ENCODE measurements at places on chromosomes 6 and 20. TPM values are rescaled to one million over a fixed set of nuclear protein-coding genes. Genes with fewer than 3 reads are reported as not detected.

GRCh38 chr6:105459864-105460263 is 57.0 kb upstream of the PREP start:
- peaks cover 28% of the 10 kb centered on the region for H3K4me1 ChIP-seq
- peaks cover 9% of the 10 kb centered on the region for H3K36me3 ChIP-seq
- H3K27ac ChIP-seq: peak overlapping the region; percentile 16
- H3K27me3 ChIP-seq: no peaks in the 10 kb centered on the region
- DNase-seq: peak; percentile 61

GRCh38 chr6:122657601-122658000 is 47.4 kb downstream of the PKIB start:
- H3K27me3 ChIP-seq: no peaks in the 10 kb centered on the region
- no peaks in the 10 kb centered on the region for H3K4me1 ChIP-seq
- no peak overlapping the region for H3K4me3 ChIP-seq
- no peaks in the 10 kb centered on the region for H3K36me3 ChIP-seq
- DNase-seq: no peak
- no peak overlapping the region for H3K27ac ChIP-seq

GRCh38 chr6:125913864-125914351 is 42.7 kb upstream of the HINT3 start:
- H3K36me3 ChIP-seq: peaks cover 36% of the 10 kb centered on the region
- peak; percentile 94 for DNase-seq
- no peaks in the 10 kb centered on the region for H3K27me3 ChIP-seq
- H3K4me3 ChIP-seq: peak overlapping the region; percentile 56
- H3K4me1 ChIP-seq: peaks cover 54% of the 10 kb centered on the region

DNA sequence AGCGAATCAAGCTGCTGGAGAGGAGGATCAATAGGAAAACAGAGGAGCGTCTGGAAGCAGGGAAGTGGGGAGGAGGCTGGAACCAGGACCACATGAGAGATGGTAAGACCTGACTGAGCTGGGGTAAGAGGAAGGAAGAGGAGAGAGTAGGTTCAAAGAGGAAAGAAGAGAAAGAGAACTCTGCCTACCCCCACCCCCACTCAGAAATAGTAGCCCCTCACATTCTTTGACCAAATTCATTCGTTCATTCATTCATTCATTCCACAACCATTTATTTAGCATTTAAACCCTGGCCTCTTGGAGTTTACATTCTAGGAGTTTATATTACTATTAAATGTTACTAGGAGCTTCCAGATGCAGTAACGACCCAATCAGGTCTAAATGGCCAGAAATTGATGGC is 15.8 kb upstream of the HCK start:
- H3K27ac ChIP-seq: no peak overlapping the region
- H3K4me1 ChIP-seq: no peaks in the 10 kb centered on the region
- peaks cover 51% of the 10 kb centered on the region for H3K27me3 ChIP-seq
- DNase-seq: no peak
- H3K36me3 ChIP-seq: no peaks in the 10 kb centered on the region

DNA sequence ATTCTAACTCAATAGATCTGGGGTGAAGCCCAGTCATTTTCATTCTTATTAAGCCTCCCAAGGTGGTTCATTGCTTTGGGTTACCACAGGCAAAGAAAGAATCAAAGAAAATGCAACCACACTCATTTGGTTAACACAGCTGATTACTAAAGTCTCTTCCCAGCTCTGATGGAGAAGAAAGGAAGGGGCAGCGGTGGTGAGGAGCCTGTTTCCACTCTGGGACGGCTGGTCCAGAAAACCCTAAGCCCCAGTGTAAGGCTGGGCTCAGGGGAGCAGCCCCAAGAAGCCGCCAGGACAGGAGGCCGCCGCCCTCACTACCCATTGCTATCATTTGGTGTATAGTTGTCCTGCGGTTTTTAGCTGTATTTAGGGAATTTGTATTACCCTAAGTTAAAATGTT is 226.9 kb downstream of the CD83 start:
- H3K27me3 ChIP-seq: peaks cover 8% of the 10 kb centered on the region
- H3K36me3 ChIP-seq: no peaks in the 10 kb centered on the region
- no peaks in the 10 kb centered on the region for H3K4me1 ChIP-seq
- no peak overlapping the region for H3K4me3 ChIP-seq
- no peak overlapping the region for H3K27ac ChIP-seq

GRCh38 chr6:33958526-33959328 is 154.9 kb upstream of the MLN start:
- no peak overlapping the region for H3K4me3 ChIP-seq
- peaks cover 8% of the 10 kb centered on the region for H3K4me1 ChIP-seq
- H3K27ac ChIP-seq: no peak overlapping the region
- DNase-seq: no peak

- no peaks in the 10 kb centered on the region for H3K36me3 ChIP-seq
- peak overlapping the region; percentile 42 for H3K4me3 ChIP-seq
- no peak overlapping the region for H3K27ac ChIP-seq
- peak; percentile 85 for DNase-seq
- peaks cover 13% of the 10 kb centered on the region for H3K27me3 ChIP-seq
These were observed 171.1 kb downstream of the MCHR2 start for GRCh38 chr6:99822741-99823512.

LTB gene
- total RNA-seq: not detected

CDH26 gene
- 0.26 TPM for total RNA-seq

BPIFB4 gene
- total RNA-seq: not detected

DTD1 gene
- 77.7 TPM for total RNA-seq

LY6G5C gene
- total RNA-seq: 3.0 TPM

HBS1L gene
- 102 TPM for total RNA-seq

FAM209B gene
- not detected for total RNA-seq

NTSR1 gene
- total RNA-seq: 2.7 TPM

Measured in HFFc6 (cell line).